ENCODE measurements at places on chromosomes 4 and X.

- peaks cover 2% of the 10 kb centered on the region for H3K4me1 ChIP-seq
- peaks cover 45% of the 10 kb centered on the region for H3K27me3 ChIP-seq
- H3K4me3 ChIP-seq: no peak overlapping the region
- peaks cover 5% of the 10 kb centered on the region for H3K36me3 ChIP-seq
Observed at GRCh38 chr4:61201961-61202637, 2.0 kb downstream of the ADGRL3 start.

GRCh38 chr4:71857713-71858451 lies 74.0 kb upstream of the GC start:
- H3K27ac ChIP-seq: no peak overlapping the region
- H3K4me1 ChIP-seq: no peaks in the 10 kb centered on the region
- no peak for DNase-seq
- no peaks in the 10 kb centered on the region for H3K27me3 ChIP-seq
- H3K36me3 ChIP-seq: no peaks in the 10 kb centered on the region

GRCh38 chrX:1564750-1565683 lies 26.4 kb upstream of the AKAP17A start:
- H3K4me1 ChIP-seq: peaks cover 30% of the 10 kb centered on the region
- H3K27ac ChIP-seq: no peak overlapping the region
- no peaks in the 10 kb centered on the region for H3K27me3 ChIP-seq
- H3K4me3 ChIP-seq: no peak overlapping the region
- H3K36me3 ChIP-seq: peaks cover 3% of the 10 kb centered on the region

- H3K4me3 ChIP-seq: no peak overlapping the region
- no peaks in the 10 kb centered on the region for H3K36me3 ChIP-seq
- no peak overlapping the region for H3K27ac ChIP-seq
- no peak for DNase-seq
- H3K4me1 ChIP-seq: no peaks in the 10 kb centered on the region
- H3K27me3 ChIP-seq: no peaks in the 10 kb centered on the region
Observed at GRCh38 chr4:116059361-116059760, 945.9 kb upstream of the NDST4 start.

GRCh38 chr4:171118091-171118490 lies 695.1 kb upstream of the GALNTL6 start:
- no peaks in the 10 kb centered on the region for H3K27me3 ChIP-seq
- H3K4me3 ChIP-seq: no peak overlapping the region
- no peaks in the 10 kb centered on the region for H3K4me1 ChIP-seq
- no peaks in the 10 kb centered on the region for H3K36me3 ChIP-seq

- H3K4me1 ChIP-seq: peaks cover 43% of the 10 kb centered on the region
- H3K36me3 ChIP-seq: no peaks in the 10 kb centered on the region
- H3K4me3 ChIP-seq: peak overlapping the region; percentile 24
- DNase-seq: peak; percentile 62
Observed at GRCh38 chr4:2787230-2788100, 5.4 kb upstream of the SH3BP2 start.

- no peaks in the 10 kb centered on the region for H3K4me1 ChIP-seq
- no peaks in the 10 kb centered on the region for H3K27me3 ChIP-seq
- H3K27ac ChIP-seq: no peak overlapping the region
- H3K4me3 ChIP-seq: no peak overlapping the region
- no peaks in the 10 kb centered on the region for H3K36me3 ChIP-seq
Observed at GRCh38 chr4:114860786-114861185, 252.6 kb downstream of the NDST4 start.

DNA sequence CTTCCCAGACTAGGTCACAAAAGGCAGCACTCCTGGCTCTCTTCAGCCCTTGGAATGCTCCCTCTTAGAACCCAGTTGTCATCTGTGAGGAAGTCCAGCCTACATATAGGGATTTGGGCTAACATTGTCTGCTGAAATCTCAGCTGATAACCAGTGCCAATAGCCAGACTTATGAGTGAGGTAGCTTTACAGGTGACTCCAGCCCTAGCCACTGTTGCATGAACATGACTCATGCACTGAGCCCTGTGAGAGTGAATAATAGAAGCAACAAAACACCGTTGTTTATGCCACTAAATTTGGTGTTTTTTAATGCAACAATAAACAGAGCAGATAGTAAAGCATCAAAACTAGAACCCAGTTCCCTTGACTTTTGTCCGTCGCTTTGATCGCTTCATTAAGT lies 433.2 kb downstream of the STIM2 start:
- H3K4me3 ChIP-seq: no peak overlapping the region
- no peak overlapping the region for H3K27ac ChIP-seq
- H3K27me3 ChIP-seq: no peaks in the 10 kb centered on the region
- no peaks in the 10 kb centered on the region for H3K4me1 ChIP-seq

- H3K27ac ChIP-seq: peak overlapping the region; percentile 21
- H3K36me3 ChIP-seq: peaks cover 45% of the 10 kb centered on the region
- no peak overlapping the region for H3K4me3 ChIP-seq
- peak; percentile 63 for DNase-seq
- peaks cover 65% of the 10 kb centered on the region for H3K4me1 ChIP-seq
- H3K27me3 ChIP-seq: no peaks in the 10 kb centered on the region
Observed at GRCh38 chr4:15805583-15806517, 27.7 kb downstream of the CD38 start.

DNA sequence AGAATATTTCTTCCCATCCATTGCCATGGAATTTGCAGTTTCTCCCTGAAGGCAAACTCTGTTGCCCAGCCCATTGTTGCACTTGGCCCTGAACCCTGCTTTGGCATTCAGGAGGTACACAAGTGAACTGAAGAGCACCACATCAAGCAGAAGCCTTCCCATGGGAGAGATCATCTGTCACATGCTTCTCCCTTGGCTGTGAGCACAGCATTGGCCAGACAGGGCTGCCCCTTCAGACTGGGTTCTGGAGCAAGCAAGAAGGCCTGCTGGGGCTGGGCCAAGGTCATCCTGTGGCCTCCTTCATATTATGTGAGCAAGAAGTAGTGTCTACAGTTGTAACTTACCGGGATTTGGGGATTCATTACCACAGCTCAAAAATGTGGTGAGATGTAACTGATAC lies 22.7 kb downstream of the SCML1 start:
- no peaks in the 10 kb centered on the region for H3K36me3 ChIP-seq
- DNase-seq: no peak
- H3K27ac ChIP-seq: no peak overlapping the region
- no peak overlapping the region for H3K4me3 ChIP-seq
- H3K4me1 ChIP-seq: peaks cover 4% of the 10 kb centered on the region

- DNase-seq: no peak
- no peaks in the 10 kb centered on the region for H3K4me1 ChIP-seq
Observed at GRCh38 chrX:147838465-147839131, 73.1 kb upstream of the FMR1 start.

- DNase-seq: no peak
- no peaks in the 10 kb centered on the region for H3K36me3 ChIP-seq
- no peak overlapping the region for H3K4me3 ChIP-seq
- H3K4me1 ChIP-seq: no peaks in the 10 kb centered on the region
Observed at GRCh38 chrX:131067846-131068745, 9.9 kb downstream of the ARHGAP36 start.

DNA sequence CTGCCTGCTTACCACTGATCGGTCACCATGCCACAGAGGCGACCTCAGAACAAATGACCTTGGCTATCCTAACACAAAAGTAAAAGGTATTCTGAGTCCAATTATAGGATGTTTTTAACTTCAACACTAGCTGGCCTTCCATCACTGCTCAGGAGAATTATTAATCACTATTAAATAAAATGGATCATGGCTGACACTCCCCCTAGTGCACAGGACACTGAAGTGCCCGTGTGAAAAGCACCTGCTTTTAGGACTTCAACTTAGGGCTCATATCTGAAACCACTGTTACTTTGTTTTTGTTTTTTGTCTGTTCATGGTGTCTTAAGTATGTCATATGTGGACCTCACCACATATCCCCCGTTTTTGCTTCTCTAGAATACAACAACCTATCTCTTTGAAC lies 33.9 kb downstream of the STX18 start:
- H3K36me3 ChIP-seq: peaks cover 6% of the 10 kb centered on the region
- H3K27ac ChIP-seq: no peak overlapping the region
- H3K27me3 ChIP-seq: no peaks in the 10 kb centered on the region

DNA sequence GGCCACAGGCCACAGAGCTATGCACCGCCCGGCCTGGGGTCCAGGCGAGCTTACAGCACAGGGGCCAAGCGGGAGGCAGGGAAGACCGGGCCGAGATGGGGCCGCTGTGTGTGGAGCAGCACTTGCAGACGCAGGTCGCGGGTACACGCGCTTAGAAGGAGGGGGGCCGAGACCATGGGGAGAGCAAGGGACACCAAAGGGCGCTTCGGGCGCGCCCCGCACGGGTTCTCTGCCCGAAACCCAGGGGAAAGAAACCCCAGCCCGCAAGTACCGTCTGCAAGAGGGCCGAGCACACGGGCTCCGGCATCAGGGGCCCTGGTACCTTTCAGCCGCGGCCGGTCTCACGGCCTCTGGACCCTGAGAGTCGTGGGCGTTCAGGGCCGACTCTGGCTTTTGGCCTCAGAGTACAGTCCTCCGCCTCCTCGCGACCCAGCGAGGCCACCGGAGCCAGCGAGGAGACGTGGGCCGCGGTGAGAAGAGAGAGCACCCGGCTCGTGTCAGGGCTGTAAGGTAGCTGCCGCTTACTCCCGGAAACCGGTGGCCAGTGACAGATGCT lies 342 bp downstream of the EOLA2 start:
- peak overlapping the region; percentile 82 for H3K4me3 ChIP-seq
- peak overlapping the region; percentile 99 for H3K27ac ChIP-seq
- peaks cover 11% of the 10 kb centered on the region for H3K4me1 ChIP-seq
- peaks cover 4% of the 10 kb centered on the region for H3K36me3 ChIP-seq

GRCh38 chr4:159504684-159505083 lies 401.8 kb downstream of the RAPGEF2 start:
- H3K4me1 ChIP-seq: no peaks in the 10 kb centered on the region
- no peaks in the 10 kb centered on the region for H3K27me3 ChIP-seq
- no peaks in the 10 kb centered on the region for H3K36me3 ChIP-seq
- no peak overlapping the region for H3K27ac ChIP-seq

DNA sequence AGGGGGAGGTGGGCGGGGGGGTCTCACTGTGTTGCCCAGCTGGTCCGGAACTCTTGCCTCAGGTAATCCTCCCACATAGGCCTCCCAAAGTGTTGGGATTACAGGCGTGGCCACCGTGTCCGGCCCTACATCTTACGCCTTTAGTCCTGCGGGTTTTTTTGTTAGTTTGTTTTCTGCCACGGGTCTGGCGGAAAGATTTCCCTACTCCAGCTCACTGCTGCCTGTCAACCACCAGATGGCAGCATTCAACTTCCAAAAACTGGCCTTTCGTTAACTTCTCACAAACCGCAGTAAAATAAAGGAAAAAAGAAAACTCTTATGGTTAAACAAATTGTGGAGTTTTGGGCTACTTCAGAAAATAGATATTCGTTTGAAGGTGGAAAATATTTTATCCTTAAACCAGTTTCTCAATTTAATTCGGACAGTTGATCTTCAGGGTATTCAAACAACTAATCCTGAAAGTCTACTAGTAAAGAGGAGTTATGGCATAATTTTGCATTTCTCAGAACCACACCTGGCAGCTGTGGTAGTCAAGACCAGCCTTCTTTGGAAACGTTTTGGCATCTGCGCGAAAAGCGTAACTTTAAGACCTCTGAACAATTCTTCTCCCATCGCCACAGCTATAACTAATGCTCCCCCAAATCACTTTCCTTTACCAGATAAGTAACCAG lies 41.1 kb downstream of the LUZP4 start:
- no peak overlapping the region for H3K27ac ChIP-seq
- no peaks in the 10 kb centered on the region for H3K36me3 ChIP-seq
- no peaks in the 10 kb centered on the region for H3K4me1 ChIP-seq
- DNase-seq: peak; percentile 22
- no peak overlapping the region for H3K4me3 ChIP-seq

DNA sequence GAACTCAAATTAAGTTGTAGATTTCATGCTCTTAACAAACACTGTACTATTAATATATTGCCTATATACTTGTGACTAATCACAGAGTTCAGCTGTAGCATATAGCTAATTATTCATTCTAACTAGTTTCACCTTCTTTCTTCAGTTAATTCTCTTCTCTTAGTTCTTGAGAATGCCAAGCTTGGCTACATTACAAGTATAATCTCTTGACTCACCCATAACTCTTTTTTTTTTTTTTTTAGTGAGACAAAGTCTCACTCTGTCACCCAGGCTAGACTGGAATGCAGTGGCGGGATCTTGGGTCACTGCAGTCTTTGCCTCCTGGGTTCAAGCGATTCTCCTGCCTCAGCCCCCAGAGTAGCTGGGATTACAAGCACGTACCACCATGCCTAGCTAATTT lies 5.4 kb downstream of the KLHL5 start:
- no peak overlapping the region for H3K4me3 ChIP-seq
- no peaks in the 10 kb centered on the region for H3K27me3 ChIP-seq
- H3K36me3 ChIP-seq: peaks cover 3% of the 10 kb centered on the region
- no peak for DNase-seq

- DNase-seq: no peak
- no peak overlapping the region for H3K27ac ChIP-seq
- H3K4me3 ChIP-seq: no peak overlapping the region
- no peaks in the 10 kb centered on the region for H3K27me3 ChIP-seq
Observed at GRCh38 chrX:31706466-31706865, 634.6 kb upstream of the FTHL17 start.

DNA sequence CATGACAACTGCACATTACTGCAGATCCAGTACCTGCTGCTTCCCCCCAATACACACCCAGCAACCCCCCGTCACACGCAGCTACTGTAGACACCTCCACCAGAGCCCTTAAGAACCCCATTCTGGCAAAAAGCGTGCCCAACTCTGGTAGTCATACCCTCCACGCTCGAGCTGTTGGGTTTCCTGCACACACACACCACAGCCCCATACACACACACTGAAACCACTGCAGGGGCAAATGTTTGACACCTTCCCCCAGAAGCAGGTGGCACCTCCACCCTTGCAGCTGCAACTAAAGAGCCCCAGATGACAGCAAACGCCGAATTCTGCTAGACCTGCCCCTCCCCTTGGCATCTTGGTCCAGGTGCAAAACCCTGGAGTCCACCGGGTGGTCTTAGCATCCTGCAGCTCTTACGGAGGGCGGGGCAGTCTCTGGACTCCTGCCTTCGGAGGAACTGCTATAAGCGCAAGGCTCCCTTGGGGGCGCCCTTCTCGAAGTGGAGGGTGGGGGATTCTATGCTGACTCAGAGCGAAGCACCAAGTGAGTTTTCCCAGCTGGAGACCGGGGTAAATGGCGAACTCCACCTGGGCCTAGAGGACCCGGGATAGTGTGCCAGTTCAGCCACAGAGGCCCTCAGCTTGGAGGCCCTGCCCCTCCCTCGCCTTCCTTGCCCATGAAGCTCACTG lies 1.5 kb downstream of the FRMPD3 start:
- no peak for DNase-seq
- no peak overlapping the region for H3K27ac ChIP-seq
- H3K4me1 ChIP-seq: peaks cover 10% of the 10 kb centered on the region
- H3K4me3 ChIP-seq: peak overlapping the region; percentile 37

GRCh38 chr4:37973441-37973840 lies 13.2 kb downstream of the PTTG2 start:
- peaks cover 22% of the 10 kb centered on the region for H3K4me1 ChIP-seq
- no peak overlapping the region for H3K27ac ChIP-seq
- H3K36me3 ChIP-seq: peaks cover 18% of the 10 kb centered on the region
- no peak overlapping the region for H3K4me3 ChIP-seq
- no peak for DNase-seq

- no peak overlapping the region for H3K4me3 ChIP-seq
- no peak for DNase-seq
- no peaks in the 10 kb centered on the region for H3K27me3 ChIP-seq
- H3K36me3 ChIP-seq: no peaks in the 10 kb centered on the region
- no peaks in the 10 kb centered on the region for H3K4me1 ChIP-seq
Observed at GRCh38 chr4:163815776-163816175, 321.3 kb downstream of the TMA16 start.

GRCh38 chrX:130285710-130286109 lies 17.0 kb upstream of the ZNF280C start:
- peaks cover 3% of the 10 kb centered on the region for H3K27me3 ChIP-seq
- H3K4me3 ChIP-seq: no peak overlapping the region
- no peak for DNase-seq
- no peaks in the 10 kb centered on the region for H3K4me1 ChIP-seq
